ENCODE measurements at places on chromosomes 6 and 20.

DNA sequence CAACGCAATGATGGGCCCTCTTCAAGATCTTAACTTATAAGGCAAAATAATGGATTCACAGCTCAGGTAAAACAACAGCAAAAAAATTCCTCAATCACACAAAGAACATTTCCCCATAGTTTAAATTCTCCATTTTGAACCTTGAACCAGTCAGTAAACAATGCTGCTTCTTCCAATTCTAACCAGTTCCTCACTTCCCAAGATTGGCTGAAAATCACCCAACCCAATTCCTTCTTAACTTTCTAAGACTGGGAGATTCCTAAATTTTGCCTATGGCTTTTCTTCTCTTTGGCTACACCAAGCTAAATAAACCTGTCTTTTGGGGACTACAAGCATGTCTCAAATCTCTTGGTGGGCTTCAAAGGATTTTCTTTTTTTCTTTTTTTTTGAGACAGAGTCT is 3.1 kb upstream of the ZNF451 start:
- DNase-seq: no peak

DNA sequence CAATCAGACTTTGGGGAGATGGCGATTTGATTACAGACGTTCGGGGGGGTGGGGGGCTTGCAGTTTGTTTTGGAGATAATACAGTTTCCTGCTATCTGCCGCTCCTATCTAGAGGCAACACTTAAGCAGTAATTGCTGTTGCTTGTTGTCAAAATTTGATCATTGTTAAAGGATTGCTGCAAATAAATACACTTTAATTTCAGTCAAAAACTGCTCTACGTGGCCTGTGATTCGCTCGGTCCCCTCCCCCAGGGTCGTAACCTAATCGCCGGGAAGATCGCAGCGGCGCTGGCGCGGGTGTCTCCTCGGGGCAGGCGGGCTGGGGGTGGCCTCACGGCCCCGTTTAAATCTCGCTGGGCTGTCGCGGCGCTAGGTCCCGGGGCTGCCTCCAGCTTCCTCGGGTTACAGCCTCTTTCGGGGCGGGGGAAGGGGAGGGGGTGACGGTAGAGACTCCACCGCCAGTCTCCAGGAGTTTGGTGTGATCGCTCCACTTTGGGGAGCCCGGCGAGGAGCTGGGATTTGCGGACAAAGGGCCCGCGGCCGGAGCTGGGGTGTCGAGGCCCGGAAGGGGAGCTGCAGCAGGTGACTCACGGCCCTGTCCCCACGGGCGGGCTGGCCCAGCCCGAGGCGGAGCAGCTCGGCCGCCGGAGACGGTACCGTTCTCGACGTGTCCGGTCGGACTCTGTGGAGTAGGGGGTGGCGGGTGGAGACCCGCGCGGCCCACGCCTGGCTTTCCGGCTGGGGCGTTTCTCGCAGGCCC is 4.2 kb downstream of the FOXC1 start:
- no peak for DNase-seq

DNA sequence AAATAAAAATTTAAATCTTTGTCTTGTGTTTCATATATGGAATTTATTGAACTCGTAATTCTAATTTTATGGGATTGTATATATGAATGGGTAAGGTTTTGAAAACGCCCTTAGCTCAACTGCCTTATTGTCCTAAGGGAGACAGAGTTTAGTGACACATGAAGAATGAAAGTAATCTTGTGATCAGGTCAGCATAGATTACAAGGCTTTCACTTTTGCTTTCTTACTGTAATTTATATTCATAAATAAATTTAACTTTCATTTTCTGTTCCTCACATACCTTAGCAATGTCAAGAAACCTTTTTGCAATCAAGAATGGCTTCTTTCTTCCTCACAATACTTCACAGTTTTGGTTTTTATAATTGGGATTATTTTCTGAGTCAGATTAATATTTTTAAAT is 14.4 kb downstream of the KPNA5 start:
- no peak for DNase-seq

DNA sequence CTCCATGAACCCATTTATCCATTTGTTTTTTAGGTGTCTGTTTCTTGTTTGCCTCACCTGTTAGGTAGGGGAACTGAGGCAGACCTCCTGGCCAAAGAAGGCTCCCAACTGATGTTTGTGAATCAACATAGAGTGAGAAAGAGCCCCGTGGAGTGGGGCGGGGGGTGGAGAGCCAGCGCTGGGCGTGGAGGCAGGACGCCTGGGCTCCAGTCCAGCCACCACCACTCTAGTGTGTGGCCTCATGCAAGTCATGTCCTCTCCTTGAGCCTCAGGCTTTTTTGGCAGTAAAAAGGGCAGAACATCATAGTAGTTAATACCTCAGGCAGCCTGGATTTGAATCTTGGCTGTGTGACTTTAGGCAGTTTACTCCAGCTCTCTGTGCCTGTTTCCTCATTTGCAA is 42.2 kb upstream of the SCRT2 start:
- no peak for DNase-seq

DNA sequence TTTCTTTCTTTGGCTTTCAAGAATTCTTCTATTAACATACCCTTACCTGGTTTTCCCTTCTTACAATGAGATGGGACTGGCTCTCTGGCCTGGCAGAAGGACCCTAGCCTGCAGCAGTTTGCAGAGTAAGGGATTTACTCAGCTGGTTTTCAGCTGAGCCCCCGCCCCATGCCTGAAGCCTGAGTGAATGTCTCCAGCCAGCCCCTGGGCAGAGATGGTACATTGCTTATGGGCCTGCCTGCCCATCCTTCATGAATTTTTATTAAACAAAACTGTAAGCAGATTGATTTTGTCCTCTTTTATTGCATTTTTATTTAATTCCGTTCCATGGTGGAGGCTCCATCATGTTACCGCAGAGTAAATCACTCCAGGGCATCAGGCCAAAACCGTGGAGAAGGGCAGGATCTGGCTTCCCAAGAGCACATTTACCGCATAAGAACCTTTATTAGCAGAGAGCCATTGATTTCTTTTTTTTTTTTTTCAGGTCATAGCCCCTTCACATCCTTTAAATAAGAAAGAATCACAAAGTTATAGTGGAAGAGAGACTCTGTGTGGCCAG is 316.2 kb downstream of the DHX35 start:
- no peak for DNase-seq

- DNase-seq: no peak
These were observed 227.7 kb downstream of the MEI4 start for GRCh38 chr6:77880501-77880900.

DNA sequence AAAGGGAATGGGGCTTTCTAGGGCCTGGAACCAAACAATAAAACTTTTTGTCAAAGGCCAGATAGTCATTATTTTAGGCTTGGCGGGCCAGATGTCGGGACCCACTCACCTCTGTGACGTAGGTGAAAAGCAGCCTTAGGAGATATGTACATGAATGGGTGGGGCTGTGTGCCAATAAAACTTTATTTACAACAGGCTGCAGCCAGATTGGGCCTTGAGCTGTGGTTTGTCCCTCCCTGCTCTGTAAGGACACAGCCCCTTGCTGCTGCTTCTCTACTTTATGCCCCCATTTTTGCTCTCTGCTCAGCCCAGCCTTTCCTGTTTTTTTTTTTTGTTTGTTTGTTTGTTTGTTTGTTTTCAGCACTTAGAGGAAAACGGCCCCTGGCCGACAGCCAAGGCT is 32.7 kb downstream of the CDH4 start:
- DNase-seq: no peak

DNA sequence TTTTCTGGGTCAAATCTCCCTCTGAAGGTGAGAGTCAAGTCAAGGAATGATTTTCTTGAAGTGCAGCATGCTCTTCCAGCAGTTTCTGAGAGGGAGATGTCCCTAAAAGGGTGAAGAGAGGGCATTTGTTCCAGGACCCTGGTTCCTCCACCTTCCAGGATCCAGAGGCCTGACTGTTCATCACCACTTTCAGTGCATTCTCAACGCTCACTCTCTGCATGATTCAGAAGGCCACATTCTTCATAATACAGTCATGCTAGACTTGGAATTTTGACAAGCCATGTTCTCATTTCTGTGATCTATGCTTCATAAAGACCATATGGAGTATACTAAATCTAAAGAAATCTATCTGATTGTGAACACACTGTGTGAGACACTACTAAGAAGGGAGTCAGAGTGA is 85.1 kb downstream of the PDE7B start:
- DNase-seq: no peak

DNA sequence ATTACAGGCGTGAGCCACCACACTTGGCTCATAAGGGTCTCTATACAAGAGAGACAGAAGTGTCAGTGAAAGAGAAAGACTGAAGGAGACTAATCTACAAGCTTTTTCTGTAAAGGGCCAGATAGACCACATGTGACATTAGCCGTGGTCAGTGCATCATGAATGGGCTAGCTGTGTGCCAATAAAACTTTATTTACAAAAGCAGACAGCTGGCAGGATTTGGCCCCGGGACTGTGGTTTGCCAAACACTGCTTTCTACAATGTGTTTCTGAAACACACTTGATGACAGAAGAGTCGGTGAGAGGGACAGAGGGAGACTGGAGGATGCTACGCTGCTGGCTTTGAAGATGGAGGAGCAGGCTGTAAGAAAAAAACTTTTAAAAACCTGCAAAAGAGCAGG is 285.4 kb downstream of the TFAP2C start:
- DNase-seq: no peak

DNA sequence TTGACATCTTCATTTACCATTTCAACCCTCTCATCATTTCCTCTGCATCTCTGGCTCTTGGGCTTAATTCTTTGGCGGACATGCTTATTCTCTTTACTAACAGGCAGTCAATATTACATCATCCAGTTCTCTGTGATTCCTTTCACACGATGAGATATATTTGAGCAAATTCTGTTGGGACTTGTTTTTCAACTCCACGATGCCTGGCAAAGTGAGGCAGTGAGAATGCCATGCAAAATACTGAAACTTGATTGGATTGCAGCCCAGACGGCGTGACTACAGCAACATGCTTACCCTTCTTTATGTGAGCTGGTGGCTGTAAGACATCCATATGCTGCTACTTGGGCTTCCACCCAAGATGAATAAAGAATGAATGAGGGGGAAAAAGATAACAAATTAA is 101.7 kb upstream of the SPACA1 start:
- DNase-seq: no peak

Measured in activated naive CD4-positive, alpha-beta T cell treated with anti-CD3 and anti-CD28 coated beads, Interleukin-2, amount 50 U/mL, for 16 hours (primary cell).